ENCODE measurements at places on chromosomes 11 and 22. TPM values are rescaled to one million over a fixed set of nuclear protein-coding genes. Genes with fewer than 3 reads are reported as not detected.
A peak's percentile ranks its signal among the peaks of the same experiment; 100 is the strongest.

DNA sequence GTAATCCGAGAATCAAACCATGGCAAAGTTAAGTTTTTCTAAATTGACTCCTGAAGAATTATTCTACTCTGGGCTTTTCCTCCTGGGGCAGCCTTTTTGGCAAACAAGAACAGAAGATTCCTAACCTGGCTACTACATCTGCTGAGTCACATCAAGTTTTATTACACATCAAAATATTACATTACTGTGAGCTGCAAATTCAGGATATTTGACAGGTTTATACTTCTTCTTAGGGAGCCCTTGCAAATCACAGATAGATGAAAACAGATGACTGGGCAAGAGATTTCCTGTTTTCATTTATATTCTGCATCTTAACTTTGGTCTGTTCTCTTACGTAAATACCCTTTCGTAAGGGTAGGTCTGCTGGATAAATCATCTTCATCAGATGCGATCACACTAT lies 23.6 kb downstream of the XRRA1 start:
- DNase-seq, result no peak

SLC15A3 gene
- total RNA-seq, result 61.9 TPM

- no peak for DNase-seq
These were observed 73.0 kb upstream of the VPREB1 start for GRCh38 chr22:22171357-22172218.

OR52A5 gene
- total RNA-seq, result not detected

- no peak for DNase-seq
These were observed 17.2 kb upstream of the TSKU start for GRCh38 chr11:76765863-76766350.

GRCh38 chr11:122900587-122901202 lies 18.1 kb downstream of the JHY start:
- DNase-seq, result no peak

DNA sequence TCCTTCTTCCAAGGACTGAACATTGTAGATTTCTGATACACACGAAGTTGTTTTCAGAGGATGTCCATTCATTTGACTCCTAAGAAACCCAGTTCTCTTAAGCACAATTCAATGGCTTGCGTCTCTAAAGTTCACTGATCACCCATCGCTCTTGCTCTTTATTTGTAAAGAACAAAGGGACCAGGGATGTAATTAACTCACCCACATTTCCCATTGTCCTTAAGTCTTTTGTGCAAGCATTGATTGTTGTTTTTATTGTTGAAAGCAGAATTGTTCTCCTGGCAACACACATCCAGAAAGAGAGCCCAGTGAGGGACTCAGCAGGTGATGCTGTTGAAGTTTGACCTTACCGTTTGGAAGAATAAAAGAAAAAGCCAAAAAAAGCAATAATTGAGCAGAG lies 59.2 kb downstream of the SPON1 start:
- DNase-seq, result no peak

JAML gene
- 14.9 TPM for total RNA-seq

GRCh38 chr11:125295931-125296330 lies 131.4 kb downstream of the PKNOX2 start:
- no peak for DNase-seq

- peak; percentile 36 for DNase-seq
These were observed 119.5 kb downstream of the ENTHD1 start for GRCh38 chr22:39773976-39774539.

DNA sequence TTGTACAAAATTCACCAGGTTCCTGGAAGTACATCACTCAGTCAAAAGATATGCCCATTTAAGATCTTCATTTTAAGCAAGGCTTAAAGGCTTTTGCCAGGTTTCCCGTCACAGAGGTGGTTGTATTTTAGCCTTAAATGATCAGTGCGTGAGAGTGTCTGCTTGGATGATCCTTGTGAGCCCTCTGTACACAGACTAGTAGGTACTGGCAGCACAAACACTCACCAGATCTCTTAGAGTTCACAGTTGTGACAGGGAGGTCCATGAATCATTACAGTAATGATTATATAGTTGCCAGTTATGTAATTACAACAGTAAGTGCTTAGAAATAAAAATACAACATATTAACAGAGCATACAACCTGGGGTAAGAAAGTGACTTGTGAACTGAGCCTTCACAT lies 84.2 kb upstream of the SLC25A18 start:
- no peak for DNase-seq

- peak; percentile 18 for DNase-seq
These were observed 64.6 kb downstream of the FLRT1 start for GRCh38 chr11:64100360-64100759.

- no peak for DNase-seq
These were observed 71.4 kb downstream of the GLYATL1 start for GRCh38 chr11:59010708-59011107.

ADM2 gene
- 8.1 TPM for total RNA-seq

DGCR6L gene
- total RNA-seq, result 21.3 TPM

- DNase-seq, result no peak
These were observed 60.1 kb downstream of the ZNRF3 start for GRCh38 chr22:28943501-28943879.

RFPL2 gene
- total RNA-seq, result not detected

DNA sequence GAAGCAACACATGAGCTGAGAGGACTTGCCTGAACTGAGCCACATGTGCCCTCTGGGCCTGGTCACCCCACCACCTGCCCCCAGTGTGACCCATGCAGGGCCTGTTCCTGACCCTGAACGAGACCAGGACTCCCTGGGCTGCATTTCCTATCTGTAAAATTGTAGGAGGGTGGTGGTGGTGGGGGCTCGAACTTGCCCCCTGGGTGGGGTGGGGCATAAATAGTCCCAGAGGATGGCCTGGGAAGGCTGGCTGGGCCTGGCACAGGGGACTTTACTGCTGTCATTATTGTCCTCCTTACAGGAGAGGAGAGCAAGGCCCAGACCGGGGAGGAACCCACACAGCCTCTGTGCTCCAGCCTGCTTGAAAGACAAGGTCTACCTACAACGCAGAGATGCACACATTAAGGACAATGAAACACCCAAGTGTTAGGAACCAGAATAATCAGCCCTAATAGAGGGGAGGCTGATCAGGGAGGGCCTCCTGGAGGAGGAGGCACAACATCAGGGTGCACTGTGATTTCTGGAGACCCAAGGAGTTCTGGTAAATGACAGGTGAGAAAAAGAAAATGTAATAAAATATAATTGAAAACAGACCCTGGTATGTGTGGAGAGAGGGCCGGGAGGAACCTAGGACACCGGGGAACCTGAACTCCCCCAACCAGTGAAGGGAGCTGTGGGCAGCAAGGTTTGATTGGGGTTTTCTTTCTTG lies 2.8 kb upstream of the AIFM3 start:
- DNase-seq, result no peak

GRCh38 chr22:41106122-41106968 lies 14.0 kb downstream of the EP300 start:
- no peak for DNase-seq
